Endothelial cell of umbilical vein (primary cell): ENCODE measurements at places on chromosomes 2 and 18.
A peak's percentile ranks its signal among the peaks of the same experiment; 100 is the strongest.

- DNase-seq, result no peak
Observed at GRCh38 chr18:46152808-46153617, 48.8 kb downstream of the HAUS1 start.

GRCh38 chr2:74982577-74982976 lies 24.1 kb downstream of the POLE4 start:
- DNase-seq, result no peak

- no peak for DNase-seq
Observed at GRCh38 chr2:149090706-149091105, 52.2 kb downstream of the LYPD6B start.

DNA sequence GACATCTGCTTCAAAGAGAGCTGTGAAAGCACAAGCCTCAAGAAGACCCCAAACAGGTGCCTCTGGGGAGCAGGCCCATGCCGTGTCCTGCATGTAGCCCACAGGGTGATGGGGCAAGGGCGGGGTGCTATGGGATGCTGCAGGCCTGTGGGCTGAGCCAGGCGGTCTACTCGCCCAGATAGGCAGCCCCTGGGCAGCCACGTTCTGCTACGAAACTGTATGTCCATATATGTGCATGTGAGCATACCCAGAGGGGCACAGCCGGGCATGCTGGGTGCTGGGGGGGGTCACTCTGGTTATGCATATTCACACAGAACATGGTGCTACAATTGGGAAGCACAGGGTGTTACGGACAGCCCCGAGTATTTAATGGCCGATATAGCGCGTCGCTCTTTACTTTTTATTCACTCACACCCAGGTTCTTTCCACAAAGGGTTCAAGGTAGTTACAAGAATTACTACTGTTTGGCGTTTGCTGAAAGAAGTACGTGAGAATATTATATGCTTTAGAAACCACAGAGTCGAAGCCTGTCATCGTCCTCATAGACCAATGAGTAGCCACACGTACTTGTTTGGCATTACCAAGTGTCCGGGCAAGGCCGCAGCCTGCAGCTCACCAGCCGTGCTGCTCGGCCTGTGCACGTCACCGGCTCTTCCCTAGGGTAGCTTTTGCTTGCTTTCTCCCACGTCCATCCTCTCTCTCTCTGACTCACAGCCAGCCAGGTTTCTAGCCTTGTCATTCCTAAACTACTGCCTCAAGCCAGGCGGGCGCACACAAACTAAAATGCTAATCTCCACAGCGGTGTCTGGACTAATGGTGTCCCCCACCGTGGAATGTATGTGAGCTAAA lies 14.4 kb downstream of the MTERF4 start:
- no peak for DNase-seq

DNA sequence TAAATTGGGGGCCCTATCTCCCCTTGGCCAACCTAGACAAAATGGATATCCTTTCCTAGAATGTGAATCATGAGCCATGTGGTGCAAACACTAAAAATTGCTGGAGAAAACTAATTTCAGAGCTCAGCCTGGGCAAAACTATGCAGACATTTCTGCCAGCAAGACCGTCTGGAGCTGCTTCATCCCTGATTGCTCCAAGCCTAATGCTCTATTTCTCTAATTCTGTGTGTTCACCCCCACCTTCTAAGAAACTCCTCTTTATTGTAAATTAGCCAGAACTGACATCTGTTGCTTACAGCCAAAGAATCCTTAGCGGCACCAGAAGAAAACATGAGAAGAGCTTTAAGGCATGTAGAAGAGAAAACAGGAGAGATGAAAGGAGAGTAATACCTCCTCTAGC lies 337.7 kb upstream of the CHAC2 start:
- DNase-seq, result no peak

DNA sequence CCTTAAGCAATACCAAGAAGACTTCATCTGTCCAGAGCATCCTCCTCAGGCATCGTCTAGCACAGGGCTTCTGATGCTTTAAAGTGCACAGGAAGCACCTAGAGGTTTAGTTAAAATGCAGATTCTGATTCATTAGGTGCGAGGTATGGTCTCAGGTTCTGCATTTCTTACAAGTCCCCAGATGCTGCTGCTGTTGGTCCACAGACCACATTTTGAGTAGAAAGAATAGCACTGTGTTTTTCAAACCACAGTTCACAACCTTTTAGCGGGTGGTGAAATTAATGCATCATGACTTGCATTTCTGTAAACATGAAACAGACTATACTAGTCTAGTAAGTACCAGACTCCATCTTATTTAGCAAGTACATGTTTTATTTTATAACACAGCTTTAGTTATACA lies 134.6 kb downstream of the TMEFF2 start:
- DNase-seq, result no peak

- DNase-seq, result no peak
Observed at GRCh38 chr2:101265893-101266499, 13.3 kb downstream of the CNOT11 start.

- no peak for DNase-seq
Observed at GRCh38 chr2:38934742-38935141, 45.1 kb downstream of the ARHGEF33 start.

DNA sequence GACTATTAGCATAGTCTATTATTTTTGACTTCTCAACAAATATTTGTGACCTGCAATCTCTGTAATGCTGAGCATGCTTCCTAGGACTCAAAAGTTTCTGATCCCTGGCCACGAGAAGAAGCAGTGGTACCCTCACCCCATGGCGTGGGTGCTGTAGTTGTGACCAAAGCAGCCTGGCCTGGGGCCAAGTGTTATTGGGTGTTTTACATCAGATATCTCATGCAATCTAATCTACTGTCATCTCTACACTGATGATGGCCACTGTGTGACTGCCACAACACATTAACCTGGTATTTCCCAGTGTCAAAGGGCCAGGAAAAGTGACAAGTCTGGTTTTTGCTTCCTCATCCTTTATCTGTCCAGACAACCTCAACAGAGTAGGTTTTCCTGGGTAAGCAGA lies 80.8 kb upstream of the WIPF1 start:
- no peak for DNase-seq

DNA sequence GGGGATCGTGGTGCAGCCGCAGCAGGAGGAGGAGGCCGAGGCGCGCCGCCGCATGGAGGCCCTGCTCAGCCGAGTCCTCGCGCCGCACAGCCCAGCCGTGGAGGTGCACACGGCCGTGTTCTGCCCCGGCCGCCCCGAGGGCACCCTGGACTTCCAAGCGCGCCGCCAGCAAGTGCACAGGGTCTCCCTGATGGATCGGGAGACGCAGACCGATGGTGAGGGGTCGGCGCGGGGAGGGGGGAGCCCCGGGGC lies 5.1 kb upstream of the SPATA3 start:
- no peak for DNase-seq

GRCh38 chr2:232200195-232200594 lies 178.4 kb upstream of the ALPP start:
- no peak for DNase-seq

- no peak for DNase-seq
Observed at GRCh38 chr2:230891064-230891463, 26.3 kb downstream of the ITM2C start.

DNA sequence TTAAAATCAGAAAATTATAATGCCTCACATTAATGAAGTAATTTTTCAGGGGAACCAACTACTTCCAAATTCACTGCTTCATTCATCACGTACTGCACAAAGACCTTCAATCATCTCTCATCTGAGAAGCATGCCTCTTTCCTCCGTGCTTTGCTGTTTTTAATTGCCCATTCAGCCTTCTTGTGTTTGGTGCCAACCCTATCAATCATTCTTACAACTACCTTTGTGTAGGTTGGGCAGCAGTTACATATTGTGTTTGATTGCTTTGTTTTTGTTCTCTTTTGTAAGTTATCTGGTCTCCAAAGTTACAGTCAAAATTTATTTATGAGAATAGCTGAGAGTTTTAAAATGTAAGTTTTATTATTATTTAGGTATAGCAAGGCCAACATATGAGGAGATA lies 549.0 kb upstream of the SLC8A1 start:
- DNase-seq, result peak; percentile 24

GRCh38 chr2:239113171-239113570 lies 265.3 kb downstream of the TWIST2 start:
- no peak for DNase-seq

- no peak for DNase-seq
Observed at GRCh38 chr18:36769172-36769571, 59.6 kb downstream of the TPGS2 start.

GRCh38 chr18:21763846-21764646 lies 23.5 kb downstream of the MIB1 start:
- peak; percentile 60 for DNase-seq

DNA sequence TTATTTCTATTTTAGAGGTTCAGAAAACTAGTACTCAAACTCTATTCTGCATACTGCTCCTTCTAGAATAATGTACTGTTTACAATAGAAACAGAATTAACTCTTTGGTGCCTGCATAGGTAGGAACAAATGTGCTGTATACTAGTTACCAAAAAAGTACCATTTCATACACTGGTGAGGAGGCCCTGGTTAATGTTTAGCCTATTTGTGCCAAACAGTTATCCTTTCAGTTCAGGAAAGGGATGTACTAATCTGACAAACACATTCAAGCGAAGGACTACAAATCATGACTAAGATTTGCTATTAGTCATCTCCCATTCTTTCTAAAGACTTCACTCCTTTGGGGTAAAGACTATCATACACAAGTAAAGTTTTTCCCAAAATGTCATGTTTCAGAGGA lies 47.4 kb downstream of the EXOC6B start:
- DNase-seq, result peak; percentile 73

DNA sequence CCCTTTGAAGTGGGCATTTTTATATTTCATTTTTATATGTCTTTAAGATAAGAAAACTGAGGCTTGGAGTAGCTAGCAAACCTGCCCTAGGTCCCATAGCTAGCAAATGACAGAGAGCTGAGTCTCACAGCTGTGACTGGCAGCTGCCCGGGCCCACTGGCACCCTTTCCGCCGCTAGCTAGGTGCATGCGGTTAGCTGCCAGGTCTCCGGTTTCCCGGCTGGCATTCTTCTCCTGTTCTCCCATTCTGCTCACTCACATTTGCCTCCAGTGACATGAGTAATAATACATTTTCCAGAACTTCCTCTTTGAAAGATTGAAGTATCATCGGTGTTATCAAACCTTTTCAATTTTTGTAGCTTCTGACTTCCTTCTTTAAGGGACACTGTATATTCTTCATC lies 38.7 kb downstream of the MTCL1 start:
- DNase-seq, result no peak

DNA sequence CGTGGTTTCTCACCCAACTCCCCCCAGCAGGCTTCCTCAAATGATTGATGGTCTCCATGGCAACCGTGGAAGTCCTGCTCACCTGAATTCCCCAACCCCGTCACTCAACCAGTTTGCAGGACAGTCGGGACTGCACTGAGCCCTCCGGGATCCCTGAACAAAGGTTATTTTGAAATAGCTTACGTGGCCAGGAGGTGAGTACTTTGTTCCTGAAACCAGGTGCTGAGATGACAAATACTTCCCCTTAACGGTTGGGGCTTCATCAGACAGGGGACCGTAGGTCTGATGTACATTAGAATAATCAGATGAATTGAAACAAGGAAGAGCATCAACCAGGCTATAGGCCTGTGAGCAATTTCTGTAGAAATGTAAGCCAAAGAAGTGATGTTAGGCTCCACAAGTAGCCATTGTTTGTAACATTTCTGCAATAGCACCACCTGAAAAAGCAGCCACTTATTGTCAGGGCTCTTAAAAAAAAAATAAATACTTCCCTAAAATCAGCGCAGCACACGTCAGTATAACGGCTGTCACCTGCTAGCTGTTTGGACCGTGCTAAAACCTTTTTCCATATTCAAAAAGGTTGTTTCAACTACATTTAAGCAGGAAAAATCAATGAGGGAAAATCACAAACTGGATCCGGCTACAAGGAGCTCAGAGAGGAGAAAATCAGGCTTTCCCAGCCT lies 206.4 kb upstream of the ID2 start:
- no peak for DNase-seq

DNA sequence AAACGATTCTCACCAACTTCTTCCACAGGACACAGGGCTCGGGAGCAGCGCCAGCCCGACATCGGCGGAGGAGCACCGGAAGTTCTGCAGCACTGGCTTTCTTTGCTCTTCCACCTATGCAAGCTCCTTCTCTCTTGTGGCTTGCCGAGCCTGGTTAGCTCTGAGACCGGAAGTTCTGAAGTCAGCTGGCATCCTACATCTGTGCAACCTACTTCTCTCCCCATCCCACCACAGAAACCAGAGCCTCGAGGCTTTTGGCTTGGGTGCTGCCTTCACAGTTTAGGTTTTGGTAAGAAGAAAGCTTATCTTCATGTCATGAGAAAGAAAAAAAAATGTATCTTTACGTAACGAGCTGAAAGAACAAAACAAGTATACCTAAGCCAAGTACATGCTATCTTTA lies 111.7 kb downstream of the ANKRD44 start:
- no peak for DNase-seq
